ENCODE measurements at places on chromosomes 16 and 17.
A peak's percentile ranks its signal among the peaks of the same experiment; 100 is the strongest.

DNA sequence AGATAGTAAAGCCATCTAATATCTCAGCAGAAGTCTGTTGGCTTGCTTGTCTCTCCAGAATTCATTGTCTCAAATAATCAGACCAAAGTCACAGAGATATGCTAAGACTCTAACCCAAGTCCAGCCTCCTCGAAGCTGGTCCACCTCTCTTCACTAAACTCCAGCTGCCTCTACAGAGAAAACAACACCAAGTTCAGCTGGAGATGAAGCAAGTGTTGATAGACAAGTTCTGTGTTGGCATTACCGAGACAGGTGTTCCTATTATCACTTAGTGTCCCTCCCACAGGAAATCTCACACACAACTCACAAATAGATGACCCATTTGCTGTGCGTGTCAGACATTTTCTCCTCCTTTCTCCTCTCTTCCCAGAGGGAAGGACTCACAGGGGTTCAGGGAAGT, 164.4 kb upstream of the ANKFN1 start:
- no peak for DNase-seq

DNA sequence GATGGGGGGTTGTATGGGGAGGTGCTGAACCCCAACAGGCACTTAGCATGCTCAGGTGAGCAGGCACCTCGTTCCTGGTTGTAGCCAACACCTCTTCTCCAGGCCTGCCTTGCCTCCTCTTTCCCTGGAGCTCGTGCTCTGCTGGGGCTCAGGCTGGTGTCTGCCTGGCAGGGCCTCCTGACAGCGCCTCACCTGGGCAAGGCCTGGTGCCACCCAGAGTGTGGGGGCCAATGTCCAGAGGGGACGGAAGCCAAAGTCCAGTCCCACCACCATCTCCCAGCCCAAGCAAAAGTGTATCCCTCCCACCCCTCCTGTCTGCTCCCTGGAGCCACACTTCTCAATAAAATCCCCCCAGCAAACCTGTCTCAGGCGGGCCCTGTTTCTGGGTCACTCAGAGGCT, 304.2 kb upstream of the TNRC6C start:
- no peak for DNase-seq

DNA sequence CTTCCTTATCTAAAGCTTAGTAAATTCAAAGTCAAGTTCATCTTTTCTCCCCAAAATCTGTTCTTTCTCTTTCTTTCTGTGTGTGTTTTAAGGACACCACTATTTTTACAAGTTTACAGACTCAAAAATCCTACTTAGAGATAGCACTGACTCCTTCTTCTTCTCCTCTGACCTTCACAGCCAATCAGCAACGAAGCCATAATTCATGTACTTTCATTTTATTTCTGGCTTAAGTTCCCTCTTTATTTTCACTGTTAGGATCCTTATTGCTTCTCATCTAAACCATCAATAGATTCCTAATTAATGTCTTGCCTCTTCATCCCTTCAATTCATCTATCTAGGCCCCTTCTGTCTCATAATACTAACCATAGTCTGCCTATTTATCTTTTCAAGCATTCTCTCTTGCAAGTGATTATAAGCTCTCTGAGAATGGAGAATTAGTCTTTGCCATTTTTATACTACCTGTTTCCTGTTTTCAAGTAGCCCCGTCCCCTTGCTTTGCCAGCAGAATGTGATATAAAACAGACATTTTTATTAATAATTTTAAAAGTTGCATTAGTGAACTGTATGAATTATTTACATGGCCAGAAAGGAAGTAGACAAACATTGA, 27.0 kb downstream of the CDC27 start:
- DNase-seq = no peak

- DNase-seq = peak; percentile 58
Measured at GRCh38 chr16:30896889-30897733, 697 bp downstream of the CTF1 start.

- no peak for DNase-seq
Measured at GRCh38 chr16:51151435-51151960, 428 bp upstream of the SALL1 start.

DNA sequence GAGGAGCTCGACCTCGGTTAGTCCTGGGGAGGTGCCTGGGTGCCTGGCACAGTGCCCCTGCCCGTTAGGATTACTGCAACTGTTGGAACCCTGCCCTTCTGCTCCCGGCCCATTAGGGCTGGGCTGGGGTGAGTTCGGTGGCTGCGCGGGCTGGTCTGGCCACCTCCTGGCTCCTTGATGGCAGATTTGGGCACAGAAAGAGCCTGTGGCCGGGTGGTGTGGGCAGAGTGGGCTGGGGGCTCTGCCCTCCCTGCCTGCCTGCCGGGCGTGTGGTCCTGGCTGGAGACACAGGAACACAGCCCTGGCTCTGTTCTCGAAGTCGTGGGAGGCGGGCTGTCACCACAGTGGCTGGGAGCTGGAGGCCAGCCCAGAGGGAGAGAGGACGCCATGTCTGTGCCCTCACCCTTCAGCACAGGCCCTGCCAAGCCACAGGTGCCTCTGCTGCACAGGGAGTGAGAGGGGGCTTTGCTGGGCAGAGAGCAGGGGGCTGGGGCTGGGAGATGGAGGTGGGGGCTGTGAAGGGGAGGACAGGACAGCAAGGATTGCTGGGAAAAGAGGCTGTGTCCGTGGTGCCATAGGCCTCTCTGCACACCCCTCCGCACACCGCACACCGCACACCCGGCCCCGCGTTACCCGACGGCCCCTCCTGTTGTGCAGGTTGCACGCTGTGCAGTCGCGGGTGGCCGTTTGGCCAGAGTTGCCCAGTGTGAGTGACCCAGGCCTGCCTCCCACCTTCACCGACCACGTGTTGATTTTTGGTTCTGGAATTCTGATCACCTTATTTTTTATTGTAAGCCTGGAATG, 236.6 kb upstream of the GSE1 start:
- DNase-seq = no peak

DNA sequence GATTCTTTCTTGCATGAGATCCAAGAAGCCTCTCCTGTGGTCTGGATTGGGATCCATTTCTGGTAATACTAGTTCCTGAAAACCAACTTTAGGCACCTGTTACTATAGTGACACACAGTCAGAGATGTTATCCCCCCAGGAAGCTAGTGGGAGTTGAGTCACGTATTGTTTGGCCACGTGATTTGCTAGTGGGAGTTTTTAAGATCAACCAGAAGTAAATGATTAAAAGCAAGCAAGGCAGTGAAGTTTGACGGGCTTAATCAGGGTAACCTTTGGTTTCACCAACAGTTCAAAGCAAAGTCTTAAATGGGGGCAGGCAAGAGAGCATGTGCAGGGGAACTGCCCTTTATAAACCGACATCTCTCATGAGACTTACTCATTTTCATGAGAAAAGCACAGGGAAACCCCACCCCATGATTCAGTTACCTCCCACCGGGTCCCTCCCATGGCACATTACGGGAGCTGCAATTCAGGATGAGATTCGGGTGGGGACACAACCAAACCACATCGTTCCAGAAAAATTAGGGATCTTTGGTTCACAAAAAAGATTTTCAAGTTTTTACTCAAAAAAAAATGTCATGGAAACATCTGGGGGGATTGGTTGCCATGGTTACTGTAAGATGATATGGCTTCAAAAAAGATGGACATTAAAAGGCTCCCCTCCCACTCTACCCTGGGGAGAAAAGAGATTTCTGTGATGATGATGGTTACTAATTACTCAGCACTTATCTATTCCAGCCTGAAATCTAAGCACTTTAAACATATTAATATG, 483.1 kb upstream of the ERCC4 start:
- no peak for DNase-seq
